Stimulated activated CD4-positive, alpha-beta T cell treated with anti-CD3 and anti-CD28 coated beads, Interleukin-15, amount 100 ng/mL, for 1 hour (primary cell): ENCODE measurements at places on chromosomes 3 and 15.

- no peak for DNase-seq
These were observed 84.7 kb downstream of the LINGO1 start for GRCh38 chr15:77547801-77548588.

DNA sequence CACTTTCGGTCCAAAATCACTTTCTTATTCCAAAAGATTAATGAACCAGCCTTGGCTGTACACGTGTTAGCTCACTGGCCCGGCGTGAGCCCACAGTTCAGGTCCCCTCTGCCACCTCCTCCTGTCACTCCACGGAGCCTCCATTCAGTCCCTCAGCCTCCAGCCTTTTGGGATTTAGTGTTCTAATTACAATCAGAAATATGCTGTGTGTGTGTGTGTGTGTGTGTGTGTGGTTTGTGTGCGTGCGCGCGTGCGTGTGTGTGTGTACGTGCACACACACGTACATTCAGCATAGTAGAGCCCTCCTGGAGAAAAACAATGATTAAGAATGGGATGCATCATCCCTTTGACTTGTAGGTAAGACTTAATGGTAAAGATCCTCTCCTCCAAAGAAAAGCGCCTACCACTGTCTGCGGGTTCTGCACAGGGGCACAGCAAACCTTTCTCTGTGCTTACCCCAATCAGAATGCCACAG, 801 bp downstream of the CA12 start:
- no peak for DNase-seq

- DNase-seq: no peak
These were observed 76.2 kb upstream of the CMTM7 start for GRCh38 chr3:32315441-32315840.

DNA sequence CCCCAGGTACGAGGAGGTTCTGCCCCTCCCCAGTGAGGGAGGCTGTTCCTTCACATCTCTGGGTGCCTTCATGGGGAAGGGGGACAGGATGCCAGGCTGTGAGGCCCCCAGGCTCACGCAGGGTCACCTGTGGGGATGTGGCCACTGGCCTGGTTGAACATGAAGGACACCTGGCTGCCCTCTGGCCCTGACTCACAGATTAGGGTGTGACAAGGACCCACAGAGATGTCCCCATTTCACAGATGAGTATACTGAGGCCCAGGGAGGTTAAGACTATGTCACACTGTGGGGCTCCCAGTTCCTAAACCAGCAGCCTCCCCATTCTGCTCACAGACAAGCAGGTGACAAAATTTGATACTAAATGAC, 42.4 kb downstream of the PCSK6 start:
- no peak for DNase-seq
